ENCODE measurements at places on chromosomes 2 and 18.

DNA sequence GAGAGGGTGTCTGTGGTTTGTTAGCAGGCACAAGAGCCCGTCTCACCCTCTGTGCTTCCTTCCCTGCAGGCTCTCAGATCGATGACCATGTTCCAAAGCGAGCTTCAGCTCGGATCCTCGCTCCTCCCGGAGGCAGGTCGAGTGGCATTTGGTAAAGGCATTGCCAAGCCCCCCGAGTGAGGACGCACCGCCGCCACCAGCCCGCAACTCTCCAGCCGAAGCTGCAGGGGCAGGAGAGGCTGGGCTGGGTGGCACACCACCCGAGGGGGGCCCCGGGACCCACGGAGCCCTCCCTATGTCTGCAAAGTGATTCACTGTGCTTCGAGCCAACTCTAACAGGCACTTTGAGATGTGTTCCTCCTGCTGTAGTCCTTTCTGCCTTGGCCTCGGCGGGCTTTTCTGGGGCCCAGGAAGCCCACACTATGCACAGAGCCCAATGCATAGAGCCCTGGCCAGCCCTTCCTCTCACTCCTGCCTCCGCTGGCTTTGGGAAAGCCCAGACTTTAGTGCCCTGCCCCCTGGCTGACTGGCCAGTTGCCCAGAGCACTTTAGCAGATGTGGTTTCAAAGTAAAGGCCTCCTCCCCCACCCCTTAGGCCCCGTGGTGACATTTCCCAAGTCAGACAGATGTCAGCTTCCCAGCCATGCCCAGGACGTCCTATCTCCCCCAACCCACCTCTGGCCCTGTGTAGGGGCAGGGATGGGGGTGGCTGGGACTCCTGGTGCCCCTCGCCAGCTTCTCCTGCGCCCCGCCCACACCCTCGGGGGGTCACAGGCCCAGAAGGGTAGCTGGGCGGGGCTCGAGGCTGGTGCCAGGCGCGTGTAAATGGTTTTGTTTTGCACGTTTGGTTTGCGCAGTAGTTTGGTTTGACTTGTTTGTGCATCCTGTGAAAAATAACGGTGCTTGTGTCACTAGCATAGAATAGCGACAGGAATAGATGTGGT, 23.3 kb upstream of the MAPRE3 start:
- no peak for DNase-seq

GRCh38 chr18:79878741-79879378, 72.6 kb downstream of the SLC66A2 start:
- no peak for DNase-seq

DNA sequence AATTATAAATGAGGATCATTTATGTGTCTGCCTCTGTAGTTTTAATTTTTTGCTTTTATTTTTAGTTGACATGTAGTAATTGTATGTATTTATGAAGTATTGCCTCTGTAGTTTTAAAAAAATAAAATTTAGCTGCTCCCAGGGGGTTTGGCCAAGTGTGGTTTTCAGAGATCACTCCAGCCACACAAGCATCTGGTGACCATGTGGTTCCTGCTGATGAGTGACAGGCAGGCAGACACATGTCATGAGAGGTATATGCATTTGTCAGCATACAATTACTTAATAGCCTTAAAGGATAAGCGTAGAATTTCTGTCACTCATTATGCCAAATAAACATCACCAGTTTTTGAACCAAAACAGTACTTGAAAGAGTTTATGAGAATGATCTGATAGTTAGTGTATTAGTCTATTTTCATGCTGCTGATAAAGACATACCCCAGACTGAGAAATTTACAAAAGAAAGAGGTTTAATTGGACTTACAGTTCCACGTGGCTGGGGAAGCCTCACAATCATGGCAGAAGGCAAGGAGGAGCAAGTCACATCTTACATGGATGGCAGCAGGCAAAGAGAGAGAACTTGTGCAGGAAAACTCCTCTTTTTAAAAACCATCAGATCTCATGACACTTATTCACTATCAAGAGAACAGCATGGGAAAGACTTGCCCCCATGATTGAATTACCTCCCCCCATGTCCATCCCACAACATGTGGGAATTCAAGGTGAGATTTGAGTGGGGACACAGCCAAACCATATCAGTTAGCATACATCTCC, 29.6 kb downstream of the MREG start:
- DNase-seq, result no peak

GRCh38 chr2:199818026-199818425, 33.0 kb downstream of the FTCDNL1 start:
- DNase-seq, result no peak

DNA sequence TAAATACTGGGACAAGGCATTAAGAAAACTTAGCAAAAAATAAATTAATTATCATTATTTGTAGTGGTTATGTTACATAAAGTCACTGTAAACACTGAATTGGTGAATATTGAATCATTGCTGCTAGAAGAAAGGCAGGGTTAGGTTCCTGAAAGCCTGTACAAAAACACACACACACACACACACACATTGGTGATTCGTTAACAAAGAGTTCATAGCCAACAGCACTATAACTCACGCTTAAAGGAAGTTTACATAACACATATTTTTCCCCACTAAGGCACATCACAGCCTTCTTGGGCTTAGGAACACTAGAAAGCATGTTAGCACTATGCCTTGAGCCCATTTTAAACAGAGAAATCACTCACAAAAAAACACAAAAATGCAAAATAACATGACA, 690.0 kb upstream of the PIK3C3 start:
- DNase-seq, result no peak

GRCh38 chr2:119707117-119708087, 28.4 kb downstream of the TMEM177 start:
- DNase-seq, result no peak

GRCh38 chr2:174774886-174775285, 10.6 kb upstream of the CHRNA1 start:
- DNase-seq, result no peak

DNA sequence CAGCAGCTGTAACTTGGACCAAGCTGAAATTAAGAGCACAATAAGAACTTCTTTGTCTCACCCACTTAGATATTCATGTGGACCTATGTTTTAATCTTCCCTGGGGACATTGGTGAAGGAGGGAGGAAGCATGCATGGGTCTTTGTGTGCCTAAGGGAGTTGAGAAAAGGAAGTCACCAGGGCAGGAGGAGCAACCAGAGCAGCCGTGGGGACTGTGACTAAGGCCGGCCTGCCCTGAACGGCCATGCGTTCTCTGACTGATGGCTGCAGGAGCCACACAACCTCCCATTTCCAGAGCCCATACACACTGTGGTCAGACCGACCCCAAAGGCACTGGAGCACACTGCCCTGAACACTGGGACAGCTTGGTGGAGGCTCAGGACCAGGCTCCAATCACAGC, 43.7 kb upstream of the SLC35G4 start:
- no peak for DNase-seq

- no peak for DNase-seq
Measured at GRCh38 chr2:38145236-38145635, 69.3 kb upstream of the CYP1B1 start.
